ENCODE measurements at places on chromosomes 1 and 21.

GRCh38 chr1:154626456-154627256, 18.7 kb upstream of the ADAR start:
- no peak for DNase-seq

DNA sequence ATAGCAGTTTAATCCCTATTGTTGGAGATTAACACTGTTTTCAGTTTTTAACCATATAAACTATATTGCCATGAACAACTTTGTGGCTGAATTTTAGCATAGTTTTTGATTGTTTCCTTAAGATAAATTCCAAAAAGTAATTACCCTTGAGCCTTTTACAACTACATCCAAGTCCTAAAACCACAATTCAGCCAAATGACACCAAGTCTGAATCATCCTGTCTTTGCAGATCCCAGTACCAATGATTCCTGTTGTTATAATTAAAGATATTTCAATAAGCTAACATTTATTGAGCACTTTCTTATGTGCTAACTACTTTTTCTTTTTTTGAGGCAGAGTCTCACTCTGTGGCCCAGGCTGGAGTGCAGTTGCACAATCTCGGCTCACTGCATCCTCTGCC, 35.6 kb downstream of the IL23R start:
- DNase-seq, result no peak

GRCh38 chr21:30251781-30252180, 31.0 kb downstream of the KRTAP24-1 start:
- DNase-seq, result no peak

- DNase-seq, result no peak
Measured at GRCh38 chr1:43914576-43915525, 18.8 kb upstream of the ARTN start.

- DNase-seq, result no peak
Measured at GRCh38 chr1:147486876-147487656, 54.2 kb upstream of the BCL9 start.

DNA sequence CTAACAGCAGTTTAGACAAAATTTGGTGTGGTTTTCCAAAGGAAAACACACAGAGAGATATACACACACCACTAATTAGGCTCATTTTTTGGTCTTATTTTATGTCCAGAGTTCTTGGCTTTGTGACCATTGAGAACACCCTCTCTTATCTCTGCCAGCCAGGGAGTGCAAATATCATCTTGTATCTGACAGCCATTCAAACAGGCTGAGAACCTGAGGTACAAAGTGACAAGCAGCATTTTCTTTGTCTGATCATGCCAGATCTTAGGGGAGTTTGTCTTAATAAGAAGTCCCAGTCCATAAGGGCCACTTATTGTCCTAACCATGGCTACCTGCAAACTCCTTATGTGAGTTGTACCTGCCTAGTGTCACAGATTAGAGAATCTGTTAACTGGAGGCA, 1165.2 kb downstream of the BRINP3 start:
- DNase-seq, result no peak

- DNase-seq, result no peak
Measured at GRCh38 chr1:24004132-24004531, 24.0 kb upstream of the SRSF10 start.

DNA sequence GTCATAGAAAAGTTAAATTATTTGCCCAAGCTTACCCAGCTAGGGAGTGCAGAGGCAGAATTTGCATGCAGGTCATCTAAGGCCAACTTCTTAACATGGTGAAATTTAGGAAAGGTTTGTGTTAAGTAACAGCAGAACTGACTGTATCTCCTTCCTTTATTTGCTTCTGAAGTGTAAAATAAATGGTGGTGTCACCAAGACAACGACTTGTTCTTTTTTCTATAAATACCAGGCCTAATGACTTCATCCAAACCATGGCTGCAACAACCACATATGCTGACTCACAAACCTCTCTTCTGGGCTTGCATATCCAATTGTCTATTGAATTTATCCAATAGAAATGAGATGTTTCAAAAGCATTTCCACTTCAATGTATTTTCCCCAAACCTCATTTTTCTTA, 19.1 kb downstream of the COL24A1 start:
- DNase-seq, result no peak

Measured in CD4-positive, alpha-beta T cell treated with Interleukin-15 for 4 hours (primary cell).